Thyroid gland (tissue), 4 donors: ENCODE measurements at places on chromosomes 3 and 15.

DNA sequence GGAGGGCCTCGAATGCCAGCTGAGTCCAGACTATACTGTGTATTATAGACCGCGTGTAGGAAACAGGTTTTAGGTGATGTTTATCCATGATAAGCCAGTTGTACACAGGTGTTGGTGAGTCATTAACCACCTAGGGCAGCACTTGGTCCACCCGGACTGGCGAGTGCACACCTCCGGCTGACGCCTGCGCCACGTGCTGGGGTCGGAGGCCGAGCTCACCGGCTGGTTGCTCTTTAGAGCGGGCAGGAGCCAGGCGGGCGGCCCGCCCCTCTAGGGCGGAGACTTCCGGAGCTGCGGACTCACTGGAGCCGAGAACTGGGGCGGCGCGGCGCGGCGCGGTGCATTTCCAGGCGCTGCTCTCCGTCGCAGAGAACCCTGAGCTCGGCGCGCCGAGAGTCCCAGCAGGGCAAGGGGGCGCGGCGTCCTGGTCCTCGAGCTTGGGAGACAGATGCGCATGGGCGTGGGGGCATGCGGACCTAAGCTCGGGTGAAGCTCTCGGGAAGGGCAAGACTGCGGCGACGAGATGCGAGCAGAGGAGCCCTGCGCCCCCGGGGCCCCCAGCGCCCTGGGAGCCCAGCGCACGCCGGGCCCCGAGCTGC lies at the start of gene ESYT3:
ESYT3 (plus strand) TSS at position 341 of the 599 bp plus-strand sequence; CDS start at position 524, 183 bp downstream.
- peak; percentile 90 for DNase-seq

DNA sequence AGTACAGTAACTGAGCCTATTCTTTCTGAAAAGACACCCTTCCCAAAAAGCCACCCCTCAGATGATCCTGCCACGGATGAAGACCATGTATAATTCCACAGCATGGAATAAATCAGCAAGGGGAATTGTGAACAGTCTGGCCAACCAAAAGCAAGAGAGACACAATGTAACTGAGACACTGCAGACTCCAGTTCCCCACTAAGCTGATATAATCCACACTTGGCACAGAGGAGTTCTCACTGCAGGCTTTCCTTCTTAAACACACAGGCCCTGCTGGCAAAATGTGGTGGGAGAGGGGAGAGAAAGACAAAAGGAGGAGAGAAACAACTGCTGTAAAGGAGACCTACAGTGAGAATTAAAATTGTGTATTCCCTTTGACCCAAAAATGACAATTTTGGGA lies 12.7 kb downstream of the GPR156 start:
- no peak for DNase-seq

DNA sequence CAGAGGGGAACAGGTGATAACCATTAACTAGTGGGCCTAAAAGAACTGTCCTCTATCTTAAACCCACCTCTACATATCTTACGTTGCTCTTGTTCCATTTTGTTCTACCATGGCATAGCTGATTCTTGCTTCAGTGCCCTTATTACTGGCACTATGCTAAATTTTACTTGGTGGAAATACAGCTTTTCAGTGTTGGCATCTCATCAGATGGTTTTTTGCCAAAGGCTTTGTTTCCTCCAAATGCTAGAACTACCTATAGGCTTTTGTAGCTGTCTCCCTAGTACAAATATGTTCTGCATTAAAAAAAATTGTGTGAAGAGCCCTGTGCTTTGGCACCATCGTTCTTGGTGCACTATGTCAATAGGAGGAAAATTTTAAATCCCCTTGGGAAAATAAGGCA lies 145.0 kb upstream of the ZBTB20 start:
- DNase-seq, result no peak

- DNase-seq, result no peak
Observed at GRCh38 chr15:31150732-31151231, 49.3 kb upstream of the TRPM1 start.

DNA sequence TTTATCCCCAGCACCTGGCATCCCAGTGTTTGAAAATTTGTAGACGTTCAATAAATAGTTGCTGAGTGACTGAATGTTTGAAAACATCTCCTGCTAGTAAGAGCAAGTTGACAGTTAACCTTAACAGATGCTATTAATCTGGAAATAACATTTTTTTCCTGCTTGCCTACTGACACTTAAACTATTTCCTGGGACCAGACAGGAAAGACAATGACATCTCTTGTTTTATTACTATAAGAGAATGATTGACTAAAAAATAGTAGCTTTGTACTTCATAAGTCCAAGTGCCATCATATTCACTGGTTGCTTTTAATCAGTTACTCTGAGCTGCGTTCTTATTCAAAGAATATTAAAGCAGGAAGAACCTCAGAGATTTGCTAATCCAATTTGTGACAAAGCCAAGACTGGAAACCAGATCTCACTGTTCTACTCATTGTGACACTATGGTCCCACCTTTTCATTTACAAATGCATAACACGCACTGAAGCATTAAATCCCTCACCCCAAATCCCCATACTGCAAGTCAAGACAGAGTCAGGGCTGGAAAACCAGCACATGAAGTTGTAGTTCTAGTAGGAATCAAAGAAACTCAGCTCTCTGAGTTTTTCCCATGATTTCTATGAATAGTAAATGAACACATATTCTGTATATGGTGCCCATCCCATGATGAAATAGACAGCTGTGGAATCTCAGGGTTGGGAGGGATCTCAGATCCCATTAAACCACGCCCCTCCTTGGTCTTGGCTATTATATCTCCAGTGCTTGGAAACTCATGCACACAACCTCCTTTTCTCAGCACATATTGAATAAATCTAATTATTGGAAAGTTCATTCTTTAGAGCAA lies 212.7 kb upstream of the P2RY1 start:
- DNase-seq, result no peak

DNA sequence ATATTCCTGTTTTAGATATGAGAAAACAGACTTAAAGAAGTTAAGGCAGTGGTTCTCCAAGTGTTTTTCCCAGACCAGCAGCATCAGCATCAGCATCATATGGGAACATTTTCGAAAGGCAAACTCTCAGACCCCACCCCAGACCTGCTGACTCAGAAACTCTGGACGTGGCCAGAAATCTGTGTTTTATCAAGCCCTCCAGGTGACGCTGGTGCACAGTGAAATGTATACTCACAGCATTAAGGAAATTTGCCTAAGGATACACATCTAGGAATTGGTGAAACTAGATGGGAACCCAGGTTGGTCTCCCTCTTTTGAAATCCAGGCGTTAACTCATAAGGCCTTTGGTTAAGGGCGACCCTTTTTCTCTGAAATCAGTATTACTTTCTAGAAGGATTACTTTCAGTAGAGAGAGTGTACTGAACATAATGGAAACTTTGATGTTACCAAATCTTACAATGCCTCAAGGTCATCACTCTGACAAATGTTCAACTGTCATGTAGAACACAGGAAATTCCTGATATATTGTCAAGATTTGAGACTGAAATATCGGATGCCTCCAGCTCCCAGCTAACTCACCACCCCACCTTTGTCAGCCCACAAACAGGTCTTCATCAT lies 910.2 kb downstream of the ROBO1 start:
- DNase-seq, result no peak

DNA sequence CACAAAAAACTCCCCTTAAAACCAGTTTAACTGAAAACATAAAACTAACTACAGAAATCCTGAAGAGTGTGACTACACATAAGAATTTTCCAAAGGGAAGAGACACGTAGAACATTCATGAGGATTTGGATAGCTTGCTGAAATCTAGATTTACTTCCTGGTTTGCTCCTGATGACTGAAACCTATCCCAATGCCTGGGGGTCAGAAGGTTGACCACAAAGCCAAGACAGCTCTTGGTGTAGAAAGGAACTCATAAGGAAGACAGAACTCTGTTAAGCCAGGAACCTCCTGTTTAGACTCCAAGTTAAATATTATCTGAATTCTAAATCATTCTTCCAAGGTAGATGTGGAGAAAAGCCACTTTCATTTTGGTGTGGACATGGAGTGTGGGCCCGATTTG lies 92.8 kb downstream of the TFG start:
- no peak for DNase-seq
